ENCODE measurements at places on chromosomes 5 and 9.

GRCh38 chr5:10853154-10853553 is 92.1 kb upstream of the DAP start:
- DNase-seq = no peak

GRCh38 chr5:137223324-137224295 is 275.5 kb downstream of the SPOCK1 start:
- no peak for DNase-seq

DNA sequence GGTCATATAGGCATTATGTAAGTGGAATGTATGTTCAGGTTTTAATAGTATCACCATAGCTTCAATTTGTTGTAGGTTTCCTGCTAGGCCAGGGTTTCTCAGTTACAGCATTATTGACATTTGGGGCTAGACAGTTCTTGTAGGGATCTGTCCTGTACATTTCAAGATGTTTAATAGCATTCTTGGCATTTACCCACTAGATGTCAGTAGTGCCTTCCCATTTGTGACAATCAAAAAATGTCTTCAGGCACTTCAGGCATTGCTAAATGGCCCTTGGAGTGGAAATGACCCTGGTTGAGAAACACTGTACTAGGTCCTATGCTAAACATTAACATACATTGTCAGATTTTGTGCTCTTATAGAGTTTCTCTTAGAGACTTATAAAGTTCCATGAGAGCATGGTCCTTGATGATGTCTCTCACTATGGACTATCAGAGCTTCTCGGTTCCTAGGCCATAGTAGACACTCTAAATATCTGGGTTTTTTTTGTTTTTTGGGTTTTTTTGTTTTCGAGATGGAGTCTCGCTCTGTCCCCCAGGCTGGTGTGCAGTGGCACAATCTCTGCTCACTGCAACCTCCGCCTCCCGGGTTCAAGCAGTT is 1.4 kb downstream of the KIF20A start:
- no peak for DNase-seq

GRCh38 chr5:79151942-79152671 is 40.5 kb downstream of the BHMT start:
- no peak for DNase-seq

GRCh38 chr9:137373611-137373980 is 49.4 kb downstream of the EXD3 start:
- DNase-seq = no peak

DNA sequence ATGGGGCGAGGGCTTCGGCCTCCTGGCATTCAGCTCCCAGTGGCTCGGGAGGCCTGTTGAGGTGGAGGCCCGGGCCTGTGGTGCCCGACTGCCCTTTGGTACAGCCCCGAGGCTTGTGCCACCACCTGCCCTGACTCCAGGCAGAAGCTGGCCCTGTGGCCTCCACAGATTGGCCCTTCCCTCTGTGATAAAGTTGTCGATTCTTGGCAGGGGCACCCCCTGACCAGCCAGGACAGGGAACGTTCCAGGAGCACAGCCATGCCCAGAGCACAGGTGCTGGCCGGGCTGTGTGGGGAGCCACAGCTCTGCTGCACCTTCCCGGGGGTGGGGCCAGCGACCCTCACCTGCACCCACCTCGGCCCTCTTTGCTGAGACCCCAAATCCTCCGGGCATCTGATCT is 32.7 kb downstream of the SLC6A18 start:
- DNase-seq = no peak

- DNase-seq = no peak
Measured at GRCh38 chr9:80191108-80191507, 619.3 kb downstream of the TLE4 start.

DNA sequence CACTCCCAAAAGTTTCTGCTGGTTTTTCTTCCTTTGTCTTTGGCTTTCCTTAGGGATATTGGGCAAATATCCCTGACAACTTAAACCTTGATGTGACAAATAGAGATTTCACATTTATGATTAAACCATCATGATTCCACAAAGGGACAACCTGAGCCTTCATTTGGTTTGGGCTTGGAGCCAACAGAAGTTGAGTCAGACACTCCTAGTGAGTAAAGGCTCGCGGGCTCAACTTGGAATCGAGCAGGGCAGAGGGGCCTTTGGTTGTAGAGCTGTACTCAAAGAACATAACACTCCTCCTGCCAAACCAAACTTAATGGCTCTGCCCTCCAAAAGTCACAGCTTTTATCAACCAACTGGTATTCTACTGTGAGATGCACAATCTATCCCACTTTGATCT is 290.2 kb upstream of the MAP3K1 start:
- no peak for DNase-seq

DNA sequence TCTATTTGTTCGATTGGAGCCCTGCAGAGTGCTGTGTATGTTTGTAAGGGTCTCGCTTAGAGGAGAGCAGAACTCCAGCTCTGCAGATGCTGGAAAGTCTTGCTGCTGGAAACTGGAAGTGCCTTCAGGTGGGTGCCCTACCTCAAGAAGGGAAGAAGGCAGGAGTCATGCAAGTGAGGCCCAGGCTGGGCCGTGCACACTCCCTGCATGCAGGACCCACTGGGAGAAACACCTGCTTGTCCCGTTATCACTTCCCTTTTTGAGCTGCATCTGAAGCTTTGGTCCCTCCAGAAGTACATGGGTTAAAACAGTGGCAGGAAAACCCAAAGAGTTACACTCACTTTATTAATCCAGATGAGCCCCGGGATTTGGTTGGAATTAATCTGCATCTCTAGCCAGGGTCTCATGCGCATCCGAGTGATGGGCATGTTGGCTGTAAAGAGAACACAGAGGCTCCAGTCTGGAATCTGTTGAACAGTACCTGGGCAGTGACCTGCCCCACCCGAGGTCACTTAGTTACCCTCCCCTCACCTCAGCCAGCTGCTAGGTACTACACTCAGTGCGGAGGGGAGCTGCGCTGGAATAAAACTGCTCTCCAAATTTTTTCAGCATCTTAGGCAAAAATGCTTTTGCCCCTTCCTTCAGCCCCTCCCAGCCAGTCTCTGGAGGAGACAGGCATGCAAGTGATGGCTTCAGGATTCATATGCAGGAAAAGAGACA is 1.4 kb downstream of the IRF1 start:
- no peak for DNase-seq

GRCh38 chr5:78541086-78541654 is 107.4 kb downstream of the LHFPL2 start:
- no peak for DNase-seq

- DNase-seq = no peak
Measured at GRCh38 chr5:138148811-138149210, 9.6 kb upstream of the NME5 start.
